ENCODE measurements at places on chromosomes 6 and 20. TPM values are rescaled to one million over a fixed set of nuclear protein-coding genes. Genes with fewer than 3 reads are reported as not detected.

The SOX18 gene
- 1.8 TPM for total RNA-seq

The COL9A1 gene
- not detected for total RNA-seq

The GTSF1L gene
- not detected for total RNA-seq

The AVP gene
- total RNA-seq, result not detected

The MYCT1 gene
- total RNA-seq, result not detected

The TNXB gene
- total RNA-seq, result 0.42 TPM

The TMEM170B gene
- total RNA-seq, result 0.59 TPM

The IRAK1BP1 gene
- 0.73 TPM for total RNA-seq

The CFAP206 gene
- 0.73 TPM for total RNA-seq

The COL12A1 gene
- 5.7 TPM for total RNA-seq

The C6orf58 gene
- total RNA-seq, result not detected

The RIPPLY2 gene
- total RNA-seq, result not detected

Data from A549 treated with GW870086 at 1 μM for 4 hours (cell line).